ENCODE measurements at places on chromosomes 16 and 17.

GRCh38 chr16:69328854-69329316, 1.5 kb downstream of the PDF start:
- DNase-seq, result peak; percentile 34

DNA sequence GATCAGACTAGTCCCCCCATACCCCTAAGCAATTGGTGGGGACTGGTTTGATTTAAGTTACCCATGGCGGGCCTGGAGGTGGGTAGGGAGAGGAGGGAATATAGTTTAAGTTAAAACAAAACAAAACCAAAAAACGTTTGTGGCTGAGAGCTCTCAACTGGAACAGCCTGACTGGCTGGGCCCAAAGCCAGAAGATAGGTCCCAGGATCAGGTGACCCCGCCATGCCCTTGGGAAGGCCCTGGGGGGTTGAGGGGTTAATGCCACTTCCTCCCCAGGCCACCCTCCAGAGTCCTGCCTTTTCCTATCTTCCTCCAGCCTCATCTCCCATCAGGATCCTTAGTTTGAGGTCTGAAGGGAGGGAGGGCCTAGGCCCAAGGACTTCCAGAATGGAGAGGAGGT, 82.3 kb upstream of the LHX1 start:
- DNase-seq, result no peak

- DNase-seq, result no peak
Observed at GRCh38 chr16:6753553-6753952, 579.1 kb upstream of the RBFOX1 start.

GRCh38 chr17:5418858-5419355, 555 bp downstream of the NUP88 start:
- DNase-seq, result peak; percentile 24

GRCh38 chr16:24871891-24872290, 26.1 kb downstream of the SLC5A11 start:
- DNase-seq, result no peak

- no peak for DNase-seq
Observed at GRCh38 chr17:80000981-80001775, 34.5 kb downstream of the TBC1D16 start.

- no peak for DNase-seq
Observed at GRCh38 chr17:81249223-81250040, 10.3 kb downstream of the NDUFAF8 start.

- no peak for DNase-seq
Observed at GRCh38 chr16:73059779-73060615, 12.1 kb upstream of the ZFHX3 start.

DNA sequence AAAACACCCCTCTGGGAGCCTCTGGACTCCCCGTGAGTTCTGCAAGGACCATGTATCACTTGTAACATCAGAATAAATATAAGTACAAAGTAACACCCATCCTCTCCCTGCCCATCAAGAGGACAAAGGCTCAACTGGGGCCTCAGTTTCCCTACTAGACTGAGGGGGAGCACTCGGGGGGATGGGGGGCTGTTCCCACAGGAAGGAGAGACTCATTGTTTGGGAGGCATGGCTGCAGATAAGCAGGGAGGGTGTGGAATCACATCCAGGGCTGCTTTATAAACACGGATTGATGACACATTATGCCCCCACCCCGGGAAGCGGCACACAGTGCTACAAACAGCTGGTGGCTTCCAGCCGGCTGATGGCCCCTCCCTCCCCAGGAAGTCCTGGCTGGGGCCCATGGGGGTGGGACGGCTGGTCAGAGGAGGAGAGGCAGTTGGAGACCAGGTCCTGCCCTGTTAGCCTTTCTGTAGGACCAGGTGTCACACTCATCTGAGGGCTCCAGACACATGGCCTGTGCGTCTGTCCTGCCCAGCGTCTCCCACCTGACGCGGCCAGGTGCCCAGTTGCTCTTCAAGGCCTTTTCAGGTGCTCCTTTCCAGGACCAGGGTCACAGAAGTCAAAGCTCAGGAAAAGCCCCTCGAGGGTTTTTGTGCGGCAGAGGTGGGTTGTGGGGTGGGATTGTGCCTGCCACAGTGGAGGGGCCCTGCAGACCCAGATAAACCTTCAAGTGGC, 1.3 kb upstream of the MPG start:
- peak; percentile 92 for DNase-seq

DNA sequence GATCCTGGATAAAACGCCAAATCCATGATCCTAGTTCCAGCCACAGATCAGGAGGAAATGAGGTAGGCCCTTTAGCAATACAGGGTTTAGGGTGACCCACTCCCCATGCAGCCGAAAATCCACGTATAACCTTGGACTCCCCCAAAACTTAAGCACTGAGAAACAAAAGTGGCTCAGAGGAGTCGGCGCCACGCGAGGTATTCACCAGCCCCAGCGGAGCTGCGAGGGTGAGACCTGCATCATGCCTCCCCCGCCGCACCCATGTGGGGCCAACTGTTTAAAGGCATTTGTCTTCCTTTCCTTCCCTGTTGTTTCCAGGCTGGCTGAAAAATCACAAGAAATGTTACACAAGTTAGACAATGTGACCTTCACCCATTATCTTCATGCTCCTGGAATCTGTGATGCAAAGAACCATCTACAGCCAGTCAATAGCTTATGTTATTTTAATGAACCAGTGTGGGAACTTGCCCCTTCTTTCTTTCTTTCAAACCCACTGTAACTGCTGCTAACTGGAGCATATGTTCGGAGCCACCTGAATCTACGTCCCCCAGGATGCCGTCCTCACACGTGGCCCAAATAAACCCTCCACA, 98.2 kb upstream of the METRNL start:
- no peak for DNase-seq

DNA sequence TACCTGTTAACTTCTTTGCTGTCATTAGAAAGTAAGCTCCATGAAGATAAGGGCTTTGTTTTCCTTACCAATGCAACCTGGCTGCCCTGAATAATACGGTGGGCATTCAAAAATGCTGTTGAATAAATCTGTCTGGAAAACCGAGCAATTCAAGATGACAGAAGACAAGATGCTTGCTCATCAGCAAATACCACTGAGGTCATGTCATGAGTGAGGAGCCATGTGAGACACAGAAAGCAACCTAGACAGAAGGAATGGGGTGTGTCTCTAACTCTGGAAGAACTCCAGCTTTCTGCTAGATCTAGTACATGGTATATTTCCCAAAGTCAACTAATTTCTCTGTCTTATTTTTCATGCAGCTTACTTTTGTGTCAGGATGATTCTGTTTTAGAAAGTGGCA, 64.2 kb downstream of the STH start:
- DNase-seq, result peak; percentile 80

DNA sequence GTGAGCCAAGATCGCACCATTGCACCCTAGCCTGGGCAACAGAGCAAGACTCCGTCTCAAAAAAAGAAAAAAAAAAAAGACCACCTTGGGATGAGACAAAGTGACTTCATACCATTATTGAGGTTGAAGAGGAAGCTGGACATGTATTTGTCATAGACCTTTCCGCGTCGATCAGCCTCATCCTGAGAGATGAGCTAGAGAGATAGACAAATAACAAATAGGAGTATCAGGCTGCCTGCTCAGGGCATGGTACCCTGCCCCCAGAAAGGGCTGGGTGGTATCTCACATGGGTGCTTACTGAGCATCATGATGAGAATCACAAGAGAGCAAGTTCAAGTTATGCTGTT, 22.1 kb downstream of the CNTNAP1 start:
- no peak for DNase-seq

- DNase-seq, result no peak
Observed at GRCh38 chr17:38711792-38712571, 6.9 kb downstream of the MLLT6 start.

GRCh38 chr17:79324194-79324593, 249.6 kb downstream of the ENGASE start:
- no peak for DNase-seq

- no peak for DNase-seq
Observed at GRCh38 chr16:80309178-80309577, 231.6 kb upstream of the DYNLRB2 start.

- DNase-seq, result no peak
Observed at GRCh38 chr17:12691173-12691572, 25.5 kb downstream of the MYOCD start.

GRCh38 chr17:9294661-9295210, 273.4 kb downstream of the NTN1 start:
- no peak for DNase-seq

GRCh38 chr16:66701026-66701425, 4.5 kb upstream of the CMTM4 start:
- DNase-seq, result no peak

DNA sequence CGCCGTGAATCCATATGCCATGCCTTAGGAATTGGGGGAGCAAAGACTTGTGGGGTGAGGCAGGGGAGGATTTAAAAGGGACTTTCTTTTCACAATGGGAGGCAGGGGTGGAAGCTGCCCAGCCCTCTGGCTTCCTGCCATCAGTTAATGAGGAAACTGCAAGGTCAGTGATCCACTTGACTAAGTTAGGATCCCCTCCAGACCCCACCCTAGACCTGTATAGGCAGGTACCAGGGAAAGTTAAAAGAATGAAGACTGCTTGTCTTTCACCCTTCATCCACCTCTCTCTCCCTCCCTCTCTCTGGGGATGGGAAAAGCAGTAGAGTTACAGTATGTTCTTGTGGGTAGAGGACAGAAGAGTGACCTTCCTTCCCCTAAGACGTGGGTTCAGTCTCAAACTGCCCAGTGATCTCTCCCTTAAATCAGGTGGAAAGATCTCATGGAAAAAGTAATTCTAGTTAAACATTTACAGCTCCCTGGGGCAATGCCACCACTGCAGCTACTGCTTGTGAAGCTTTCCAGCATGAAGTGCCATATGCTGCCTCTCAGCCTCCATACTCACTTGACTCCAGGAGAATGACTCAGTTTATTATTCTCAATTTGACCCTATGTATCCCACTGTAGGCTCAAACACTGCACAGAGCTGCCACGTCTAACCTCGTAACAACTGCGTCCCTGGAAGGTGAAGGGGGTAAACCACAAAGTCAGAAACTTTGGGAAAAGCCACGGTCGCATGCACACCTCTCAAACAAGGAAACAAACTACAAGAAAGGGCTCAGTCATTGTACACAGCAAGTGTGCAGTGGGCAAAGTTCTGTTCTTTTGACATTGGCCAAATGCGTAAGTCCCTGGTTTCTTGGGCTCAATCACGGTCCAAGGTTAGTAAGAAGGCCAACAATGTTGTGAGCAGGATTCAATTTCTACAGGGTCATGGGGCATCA, 1.2 kb downstream of the COA3 start:
- no peak for DNase-seq

DNA sequence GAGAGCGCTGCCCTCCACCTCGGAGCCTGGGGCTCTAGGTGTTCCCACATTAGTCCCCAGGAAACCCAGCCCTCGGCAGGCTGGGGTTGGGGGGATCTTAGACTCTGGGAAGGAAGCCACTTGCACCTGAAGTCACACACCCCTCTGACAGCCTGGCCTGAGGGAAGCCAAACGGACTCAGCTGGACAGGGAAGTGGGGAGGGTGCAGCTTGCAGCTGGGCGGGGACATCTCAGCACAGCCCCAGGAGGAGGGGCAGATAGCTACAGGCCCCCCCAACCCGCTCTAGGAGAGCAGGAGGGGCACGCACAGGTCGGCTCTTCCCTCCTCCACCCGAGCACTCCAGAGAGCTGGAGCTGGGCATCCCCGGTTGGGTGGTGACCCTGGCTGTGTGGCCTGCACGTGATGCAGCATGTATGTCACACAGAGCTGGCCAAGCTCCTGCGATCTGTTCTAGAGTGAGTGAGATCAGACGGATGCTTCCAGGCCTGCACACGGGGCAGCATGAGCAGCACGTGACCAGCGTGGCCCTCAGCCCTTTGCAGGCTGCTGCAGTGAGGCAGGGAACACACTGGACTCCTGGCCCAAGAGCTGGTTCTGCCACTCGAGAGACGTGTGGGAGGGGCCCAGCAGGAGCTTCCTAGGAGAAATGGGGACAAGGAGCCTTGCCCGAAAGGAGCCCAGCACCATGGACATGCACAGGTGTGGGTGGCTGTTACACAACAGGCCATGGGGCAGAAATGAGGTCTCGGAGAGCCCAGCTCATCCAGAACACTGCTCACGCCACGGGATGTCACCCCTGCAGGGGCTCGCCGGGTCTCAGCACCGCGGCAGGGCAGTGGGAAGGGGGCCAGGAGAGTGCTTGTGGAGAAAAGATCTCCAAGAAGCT, 15.4 kb downstream of the KIFC3 start:
- no peak for DNase-seq

- no peak for DNase-seq
Observed at GRCh38 chr16:21984062-21984461, 16.9 kb downstream of the PDZD9 start.

GRCh38 chr16:85943711-85944110, 44.7 kb downstream of the IRF8 start:
- DNase-seq, result no peak

GRCh38 chr17:30104575-30105339, 11.9 kb upstream of the NSRP1 start:
- peak; percentile 68 for DNase-seq

- peak; percentile 66 for DNase-seq
Observed at GRCh38 chr16:2912330-2913199, 834 bp downstream of the FLYWCH1 start.

GRCh38 chr16:12553191-12553590, 250.5 kb downstream of the CPPED1 start:
- no peak for DNase-seq

DNA sequence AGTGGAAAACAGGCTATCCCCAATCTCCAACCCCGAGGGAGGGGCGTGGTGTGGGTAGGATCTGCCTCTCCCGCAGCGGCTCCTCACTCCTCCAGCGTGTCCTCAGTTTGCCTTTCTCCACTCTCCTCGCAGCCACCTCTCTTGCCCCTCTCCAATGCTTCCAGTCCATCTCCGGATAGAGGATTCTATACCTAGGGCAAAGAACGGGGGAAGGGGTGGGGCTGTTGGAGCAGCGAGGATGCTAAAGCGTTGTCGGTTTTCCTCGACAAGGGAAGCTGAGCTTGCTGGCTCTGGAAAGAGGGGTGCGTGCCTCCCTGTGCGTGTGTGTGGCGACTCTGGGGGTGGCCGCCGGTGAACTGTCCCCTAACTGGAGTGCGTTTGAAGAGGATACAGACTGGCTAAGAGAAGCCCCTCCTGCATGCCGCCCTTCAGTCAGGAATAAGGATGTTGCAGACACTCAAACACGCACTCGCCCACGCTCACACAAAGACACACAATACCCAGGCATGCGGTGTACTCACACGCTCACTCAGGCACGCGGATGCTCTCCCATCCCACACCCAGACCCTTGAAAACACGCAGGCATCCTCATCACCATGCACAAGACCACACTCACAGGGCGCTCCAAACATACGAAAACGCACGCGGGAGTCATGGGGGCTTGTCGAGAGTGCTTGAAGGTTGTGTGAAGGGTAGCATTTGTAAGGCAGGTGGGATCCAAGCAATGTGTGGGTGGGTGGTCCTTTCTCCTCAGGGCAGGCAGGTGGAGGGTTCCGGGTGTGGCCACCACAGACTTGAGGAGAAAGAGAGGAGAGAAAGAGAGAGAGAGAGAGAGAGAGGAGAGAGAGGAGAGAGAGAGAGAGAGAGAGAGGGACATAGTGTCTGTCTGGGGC, 655 bp upstream of the GPR139 start:
- DNase-seq, result no peak

DNA sequence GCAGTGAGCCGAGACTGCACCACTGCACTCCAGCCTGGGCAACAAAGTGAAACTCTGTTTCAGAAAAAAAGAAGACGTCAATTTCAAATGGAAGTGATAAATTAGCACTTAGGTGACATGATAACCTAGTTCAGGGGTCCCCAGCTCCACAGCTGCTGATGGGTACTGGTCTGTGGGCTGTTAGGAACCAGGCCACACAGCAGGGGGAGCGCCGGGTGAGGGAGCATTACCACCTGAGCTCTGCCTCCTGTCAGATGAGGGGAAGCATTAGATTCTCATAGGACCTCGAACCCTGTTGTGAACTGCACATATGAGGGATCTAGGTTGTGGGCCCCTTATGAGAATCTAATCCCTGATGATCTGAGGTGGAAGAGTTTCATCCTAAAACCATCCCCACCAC, 253.0 kb downstream of the FOXL1 start:
- DNase-seq, result no peak

GRCh38 chr16:73040136-73040535, 7.8 kb downstream of the ZFHX3 start:
- no peak for DNase-seq
